ENCODE measurements at places on chromosomes 6 and 20.

DNA sequence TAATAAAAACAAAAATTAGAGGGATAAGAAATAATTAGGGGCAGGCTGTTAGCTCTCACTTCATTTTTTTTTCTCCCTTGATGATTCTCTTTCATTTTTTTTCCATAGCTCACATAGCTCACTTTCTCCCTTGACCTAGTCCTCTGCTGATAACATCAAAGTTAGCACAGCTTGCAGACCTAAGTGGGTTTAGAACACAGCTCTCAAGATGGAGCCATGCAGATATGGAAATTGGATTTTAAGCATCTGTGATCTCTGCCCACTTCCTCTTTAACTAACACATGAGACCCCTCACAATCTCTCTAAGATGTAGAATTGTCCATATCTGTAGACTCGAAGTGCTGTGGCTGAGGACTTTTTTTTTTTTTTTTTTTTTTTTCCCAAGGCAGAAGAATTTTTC lies 257.1 kb downstream of the SOX4 start:
- DNase-seq: no peak

- no peak for DNase-seq
Observed at GRCh38 chr20:43863821-43864544, 50.7 kb upstream of the TOX2 start.

DNA sequence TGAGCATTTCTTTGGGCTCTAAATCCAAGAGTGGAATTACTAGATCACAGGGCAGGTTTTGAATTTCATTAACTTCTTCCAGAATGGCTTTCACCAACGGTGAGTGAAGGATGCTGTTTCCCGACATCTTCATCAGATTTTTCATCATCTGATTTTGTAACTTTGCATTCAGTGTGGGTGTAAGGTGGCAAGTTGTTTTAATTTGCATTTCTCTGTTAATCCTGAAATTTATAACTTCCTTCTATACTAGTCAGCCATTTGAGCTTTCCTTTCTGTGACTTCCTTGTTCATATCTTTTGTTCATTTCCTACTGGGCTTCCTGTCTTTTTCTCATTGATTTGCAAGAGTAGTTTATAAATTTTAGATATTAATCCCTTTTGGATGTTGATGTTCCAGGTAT lies 18.7 kb upstream of the HCK start:
- no peak for DNase-seq

GRCh38 chr6:158009114-158009891 lies 27.6 kb downstream of the SYNJ2 start:
- DNase-seq: no peak

GRCh38 chr20:45752746-45753145 lies 30.6 kb downstream of the SPINT4 start:
- DNase-seq: no peak

DNA sequence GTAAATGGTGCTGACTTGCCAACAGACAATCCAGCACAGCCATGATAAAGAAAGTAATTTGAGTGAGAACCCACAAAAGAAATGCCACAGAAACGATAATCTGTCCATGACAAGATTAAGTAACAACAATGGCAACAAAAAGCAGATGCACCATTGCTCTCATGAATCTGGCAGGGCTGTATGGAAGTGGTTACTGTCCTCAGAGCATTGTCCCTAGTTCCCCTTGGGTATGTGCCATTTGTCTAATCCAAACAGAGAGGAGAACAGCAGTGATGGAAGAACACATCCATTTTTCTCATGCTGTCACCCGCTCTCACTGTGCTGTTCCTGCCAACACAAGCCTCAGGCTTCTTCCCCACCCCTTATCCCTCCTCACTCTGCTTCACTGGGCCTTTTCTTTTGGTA lies 65.8 kb downstream of the REV3L start:
- no peak for DNase-seq
